ENCODE measurements at places on chromosomes 7 and 10.
A peak's percentile ranks its signal among the peaks of the same experiment; 100 is the strongest.

- DNase-seq: no peak
Observed at GRCh38 chr7:14351167-14351566, 361.7 kb upstream of the ETV1 start.

DNA sequence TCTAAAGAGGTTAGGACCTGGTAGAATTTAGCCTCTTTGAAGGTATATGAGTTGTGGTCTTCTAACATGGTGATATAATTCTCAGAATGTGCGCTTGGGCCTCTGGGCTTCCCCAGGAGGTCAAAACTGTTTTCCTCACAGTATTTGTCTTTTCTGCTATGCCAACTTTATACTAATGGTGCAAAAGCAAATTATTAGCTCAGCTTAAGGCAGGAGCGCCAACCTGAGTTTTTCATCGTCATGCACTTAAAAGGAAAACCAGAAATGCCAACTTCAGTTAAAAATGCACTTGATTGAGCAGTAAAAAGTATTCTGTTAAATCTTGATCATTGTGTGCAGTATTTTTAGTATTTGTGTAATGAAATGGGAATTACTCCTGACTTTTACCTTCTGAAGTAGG is 9.7 kb downstream of the TDRD1 start:
- no peak for DNase-seq

GRCh38 chr7:154287356-154287755 is 235.2 kb downstream of the DPP6 start:
- DNase-seq: no peak

DNA sequence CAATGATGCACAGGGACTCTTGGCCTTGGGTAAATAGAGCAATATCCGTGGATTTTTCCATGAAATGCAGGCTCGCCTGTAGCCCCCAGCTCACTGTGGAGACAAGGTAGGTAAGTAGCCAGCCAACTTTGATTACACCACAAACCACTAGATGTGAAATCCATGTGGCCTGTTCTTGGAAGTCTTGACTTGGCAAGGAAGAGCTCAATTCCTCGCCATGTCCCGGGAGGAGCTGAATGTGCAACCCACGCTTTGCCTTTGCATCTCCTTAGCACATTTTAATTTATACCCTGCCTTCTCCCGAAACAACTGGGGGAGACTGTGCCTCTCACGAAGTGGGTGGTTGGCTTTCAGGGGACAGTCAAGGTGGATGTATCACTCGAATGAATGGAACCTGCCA is 347.7 kb upstream of the MKI67 start:
- peak; percentile 22 for DNase-seq

- DNase-seq: no peak
Observed at GRCh38 chr7:107312418-107312817, 143.6 kb downstream of the HBP1 start.

GRCh38 chr10:97333601-97334369 is 744 bp downstream of the FRAT2 start:
- peak; percentile 75 for DNase-seq

GRCh38 chr10:17533731-17534130 is 79.3 kb upstream of the ST8SIA6 start:
- DNase-seq: no peak

GRCh38 chr7:14892961-14893360 is 9.6 kb downstream of the DGKB start:
- no peak for DNase-seq

- no peak for DNase-seq
Observed at GRCh38 chr10:58661336-58661735, 148.7 kb downstream of the BICC1 start.

DNA sequence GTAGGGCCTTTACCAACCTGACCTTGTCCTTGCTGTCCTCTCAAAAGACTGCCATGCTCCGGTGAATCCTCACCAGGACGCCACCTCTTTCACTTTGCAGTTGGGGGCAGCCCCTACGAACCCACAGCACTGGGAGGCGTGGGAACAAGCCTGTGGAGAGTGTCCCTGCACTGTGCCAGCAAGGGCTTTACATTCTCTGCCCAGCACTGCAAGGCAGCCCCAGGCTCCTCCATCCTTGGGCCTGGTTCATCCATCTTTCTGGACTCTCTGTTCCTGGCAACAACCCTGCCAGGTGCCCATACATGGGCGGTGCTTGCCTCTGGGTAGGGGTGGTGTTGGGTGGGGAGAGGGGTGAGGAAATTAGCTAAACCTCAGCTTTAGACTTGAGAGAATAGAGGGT is 1.4 kb downstream of the CHAT start:
- DNase-seq: peak; percentile 32

DNA sequence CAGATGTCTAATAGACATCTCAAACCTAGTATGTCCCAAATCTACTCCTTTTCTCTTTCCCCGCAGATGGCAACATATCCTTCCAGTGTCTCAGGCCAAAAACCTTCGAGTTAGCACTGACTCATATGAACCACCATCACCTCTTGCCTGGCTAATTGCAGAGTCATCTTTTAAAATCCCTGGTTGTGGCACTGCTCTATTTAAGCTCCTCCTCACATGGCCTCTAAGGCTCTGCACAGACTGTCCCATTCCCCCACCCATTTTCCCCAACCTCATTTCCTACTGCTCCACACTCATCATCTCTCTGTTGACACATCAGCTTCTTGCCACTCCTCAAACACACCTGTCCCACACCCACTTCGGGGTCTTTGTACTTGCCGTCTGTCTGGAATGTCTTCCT is 16.8 kb upstream of the HBP1 start:
- no peak for DNase-seq

DNA sequence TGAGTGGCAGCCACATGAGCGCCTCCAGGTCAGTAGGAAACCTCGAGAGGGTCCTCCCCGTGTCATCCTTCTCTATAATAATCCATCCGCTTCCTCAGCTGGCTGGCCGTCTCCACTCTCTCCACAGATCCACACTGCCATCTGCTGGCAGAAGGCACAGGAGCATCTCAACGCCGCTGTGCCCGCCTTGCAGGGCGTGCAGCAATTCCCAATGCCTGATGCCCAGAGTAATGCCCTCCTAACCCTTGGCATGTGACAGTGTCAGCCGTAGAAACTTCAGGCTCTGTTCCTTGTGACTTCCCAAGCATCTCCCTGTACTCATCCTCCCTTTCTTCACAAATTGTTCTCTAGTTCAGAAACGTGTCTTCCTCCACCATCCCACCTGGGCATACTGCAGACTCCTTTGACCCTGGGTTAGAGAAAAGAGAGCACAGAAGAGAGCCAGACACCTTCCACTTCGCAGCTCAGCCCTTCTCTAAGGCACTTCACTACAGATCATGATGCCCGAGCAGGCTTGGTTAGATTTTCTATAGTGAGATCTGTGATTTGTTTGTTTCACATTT is 70.8 kb downstream of the XPNPEP1 start:
- peak; percentile 88 for DNase-seq

DNA sequence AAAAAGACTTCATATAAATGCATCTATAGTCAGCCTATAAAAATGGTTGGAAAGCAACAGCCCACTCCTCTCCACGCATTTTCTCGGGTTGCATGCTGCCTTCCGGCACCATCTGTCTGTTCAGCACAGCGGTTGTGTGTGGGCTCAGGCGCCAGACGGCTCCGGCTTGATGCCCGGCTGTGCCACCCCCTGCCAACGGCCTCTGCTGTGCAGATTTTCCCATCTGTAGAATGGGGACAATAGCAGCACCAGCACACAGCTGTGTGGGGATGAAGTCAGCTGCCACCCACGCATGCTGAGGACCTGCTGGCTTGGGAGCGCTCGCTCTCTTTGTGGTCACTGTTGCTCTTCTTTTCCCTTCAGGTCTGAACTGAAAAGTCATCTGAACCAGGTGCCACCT is 19.5 kb downstream of the PRKAG2 start:
- no peak for DNase-seq

DNA sequence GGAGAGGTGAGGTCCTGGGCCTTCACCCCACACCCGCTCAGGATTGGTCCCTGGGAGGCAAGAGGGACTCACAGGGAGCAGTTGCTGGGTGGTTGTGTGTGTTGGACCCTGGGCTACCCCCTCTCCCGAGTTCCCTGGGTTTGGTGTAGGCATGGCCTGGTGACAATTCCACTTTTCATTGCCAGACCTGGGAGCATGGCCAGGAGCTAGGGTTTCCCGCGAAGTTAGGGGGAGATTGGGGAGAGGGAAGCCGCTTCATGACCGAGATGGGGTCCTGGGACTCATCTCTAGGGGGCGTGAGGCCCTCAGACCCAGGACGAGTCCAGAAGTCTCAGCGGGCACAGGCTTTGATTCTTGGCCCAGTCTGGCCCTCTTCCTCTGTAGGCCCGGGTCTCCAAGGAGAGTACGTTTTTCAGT is 606 bp downstream of the PALD1 start:
- no peak for DNase-seq

GRCh38 chr7:52168085-52168484 is 851.5 kb upstream of the COBL start:
- DNase-seq: no peak

DNA sequence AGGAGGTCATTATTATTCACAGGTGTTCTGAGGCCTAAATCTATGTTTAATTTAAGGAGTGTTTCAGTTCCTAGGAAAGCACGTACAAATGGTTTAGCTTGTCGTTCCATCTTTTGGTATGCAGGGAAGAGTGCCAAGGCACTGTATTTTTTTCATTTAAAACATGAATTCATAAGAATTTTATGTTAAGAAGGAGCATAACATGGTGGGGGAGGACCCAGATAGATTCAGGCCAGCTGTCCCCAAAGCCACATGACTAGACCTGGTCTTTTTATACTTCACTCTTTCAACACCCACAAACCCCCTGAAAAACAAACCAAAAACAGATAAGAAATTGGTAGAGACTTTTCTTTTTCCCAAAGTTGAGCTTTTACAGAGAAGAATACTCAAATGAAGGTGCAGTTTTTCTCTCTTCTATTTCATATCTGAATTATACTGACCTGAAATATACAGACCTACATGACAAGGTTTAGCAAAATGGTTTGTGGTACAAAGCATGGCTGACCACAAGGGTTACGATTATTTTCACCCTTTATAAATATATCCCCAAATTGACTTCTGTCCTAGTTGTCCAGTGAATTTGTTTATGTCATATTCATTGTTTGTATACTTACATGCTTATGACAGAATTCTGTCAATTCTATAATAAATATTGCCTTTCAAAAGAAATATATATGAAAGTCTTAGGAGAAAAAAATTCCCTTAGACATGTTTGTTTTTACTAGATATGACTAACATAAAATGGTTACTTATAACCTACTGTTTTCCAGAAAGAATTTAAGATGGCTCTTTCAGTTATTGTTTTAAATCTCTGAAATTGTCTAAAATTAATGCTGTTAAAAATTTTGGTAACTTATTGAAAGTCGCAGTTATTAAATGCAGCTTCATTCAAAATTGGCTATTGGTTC is 71.3 kb downstream of the AP3M1 start:
- DNase-seq: no peak

- DNase-seq: peak; percentile 93
Observed at GRCh38 chr10:79146611-79147130, 77.9 kb downstream of the ZMIZ1 start.

DNA sequence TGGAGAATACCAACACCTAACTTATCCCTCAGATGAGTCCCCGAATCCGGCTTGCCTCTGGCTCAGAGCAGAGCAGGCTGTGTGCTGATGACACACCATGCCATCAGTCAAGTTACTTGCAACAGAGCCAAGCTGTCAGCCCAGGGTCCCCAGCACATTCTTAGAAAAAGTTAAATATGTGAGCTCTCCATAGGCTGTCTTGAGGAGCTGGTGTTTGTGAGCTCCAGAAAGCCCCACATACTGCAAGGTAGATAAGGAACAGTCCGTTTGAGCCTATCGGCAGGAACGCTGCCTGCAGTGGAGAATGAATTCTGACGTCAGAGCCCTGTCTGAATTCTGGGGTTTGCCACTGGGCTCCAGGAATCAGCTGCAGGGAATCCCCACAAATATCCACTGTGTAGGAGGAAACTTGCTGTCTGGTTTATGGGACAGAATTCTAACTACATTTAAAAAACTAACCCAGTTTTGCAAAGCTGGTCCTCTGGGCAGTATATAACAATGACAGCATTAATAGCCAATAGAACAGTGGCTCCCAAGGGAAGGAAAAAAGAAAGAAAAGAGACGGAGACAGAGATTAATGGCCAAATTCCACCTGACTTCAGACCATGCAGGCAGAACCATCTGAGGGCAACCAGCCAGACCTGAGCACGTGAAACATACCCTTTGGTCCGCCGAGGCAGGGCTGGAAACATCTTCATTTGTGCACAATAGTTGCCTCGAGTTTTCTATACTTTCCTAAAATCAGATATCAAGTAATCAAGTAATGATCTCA is 3.6 kb downstream of the SFXN4 start:
- peak; percentile 59 for DNase-seq

DNA sequence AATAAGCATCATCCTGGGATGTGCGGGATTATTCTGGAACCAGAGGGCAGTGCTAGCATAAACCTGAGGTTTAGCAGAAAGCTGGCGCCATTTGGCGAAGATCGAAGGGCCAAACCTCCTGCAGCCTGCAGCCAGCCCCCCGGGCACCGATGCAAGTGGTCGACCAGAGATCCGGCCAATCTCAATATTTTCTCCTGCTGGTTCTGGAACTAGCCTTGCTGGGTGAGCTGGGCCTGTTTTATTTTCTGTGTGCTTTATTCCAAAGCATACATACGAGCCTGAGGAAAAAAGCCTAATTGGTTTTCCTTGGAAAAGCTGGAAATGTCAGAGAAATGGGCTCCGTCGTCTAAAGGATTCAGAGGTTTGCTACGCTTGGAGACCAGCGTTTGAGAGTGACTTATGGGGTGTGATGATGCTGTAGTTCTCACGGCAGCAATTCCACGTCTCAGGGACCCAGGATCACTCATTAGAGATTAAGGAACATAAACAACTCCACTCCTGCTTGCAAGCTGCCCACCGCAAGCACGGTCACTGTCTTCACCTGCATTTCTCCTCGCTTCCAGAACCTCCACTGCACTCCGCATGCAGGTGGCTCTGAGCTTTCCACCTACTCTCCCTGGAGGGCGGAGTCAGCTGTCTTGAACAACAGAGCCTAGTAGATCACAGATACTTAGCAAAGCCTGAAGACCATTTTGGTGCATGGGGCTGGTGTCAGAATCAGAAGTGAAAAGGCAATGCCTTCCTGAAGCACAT is 60.2 kb downstream of the PRKAG2 start:
- no peak for DNase-seq

GRCh38 chr7:69166979-69167516 is 431.2 kb upstream of the AUTS2 start:
- DNase-seq: no peak

GRCh38 chr7:144545330-144545729 is 141.8 kb upstream of the NOBOX start:
- DNase-seq: no peak

GRCh38 chr7:47967123-47967522 is 12.3 kb downstream of the HUS1 start:
- DNase-seq: no peak

DNA sequence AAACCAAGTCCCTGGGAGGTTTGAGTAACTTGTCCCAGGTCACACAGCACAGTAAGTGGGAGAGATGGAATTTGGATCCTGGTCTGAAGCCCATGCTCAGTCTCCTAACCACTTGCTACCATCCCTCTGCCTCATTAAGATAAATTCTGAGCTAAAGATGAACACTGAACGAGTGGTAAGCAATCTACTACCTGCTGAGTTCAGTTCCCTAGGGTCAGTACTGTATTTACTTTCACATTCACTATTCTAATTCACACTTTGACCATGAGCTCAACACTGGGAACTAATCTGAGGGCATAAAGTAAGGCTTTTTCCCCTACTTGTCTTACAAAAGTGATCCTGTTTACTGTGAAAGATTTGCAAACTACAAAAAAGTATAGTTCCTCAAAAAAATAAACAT is 2.4 kb downstream of the UROS start:
- DNase-seq: no peak

GRCh38 chr7:30142710-30143109 is 7.9 kb downstream of the MTURN start:
- no peak for DNase-seq

All from sigmoid colon (tissue), 7 donors.